Hepatocyte (in vitro differentiated cells): ENCODE measurements at places on chromosomes 2 and 18. TPM values are rescaled to one million over a fixed set of nuclear protein-coding genes. Genes with fewer than 3 reads are reported as not detected.

The REG1A gene
- 0.53 TPM in 1 of 2 replicates, not detected in the other for total RNA-seq

The CEP68 gene
- 7.6 and 8.2 TPM in 2 replicates for total RNA-seq

The OSR1 gene
- total RNA-seq = 16.1 and 19.8 TPM in 2 replicates

The CFC1 gene
- 12.4 and 15.1 TPM in 2 replicates for total RNA-seq

The GCC2 gene
- total RNA-seq = 39.4 and 44.6 TPM in 2 replicates

The HAAO gene
- total RNA-seq = 18.1 and 22.0 TPM in 2 replicates

The PCARE gene
- 0.04 and 2.2 TPM in 2 replicates for total RNA-seq

The TRIM43 gene
- total RNA-seq = not detected in 2 replicates

The TOGARAM2 gene
- 0.47 and 0.92 TPM in 2 replicates for total RNA-seq

The STPG4 gene
- 0.72 TPM in 1 of 2 replicates, not detected in the other for total RNA-seq

The SH2D6 gene
- total RNA-seq = 0.27 and 0.36 TPM in 2 replicates

The ACADL gene
- 0.52 and 2.1 TPM in 2 replicates for total RNA-seq

The FNDC4 gene
- 15.6 and 16.3 TPM in 2 replicates for total RNA-seq

The ABCB11 gene
- 7.3 and 9.2 TPM in 2 replicates for total RNA-seq

The TUBB6 gene
- total RNA-seq = 68.6 and 86.1 TPM in 2 replicates
